ENCODE measurements at places on chromosomes 7 and 10.

- DNase-seq: no peak
These were observed 34.5 kb downstream of the NRG3 start for GRCh38 chr10:81909453-81909852.

DNA sequence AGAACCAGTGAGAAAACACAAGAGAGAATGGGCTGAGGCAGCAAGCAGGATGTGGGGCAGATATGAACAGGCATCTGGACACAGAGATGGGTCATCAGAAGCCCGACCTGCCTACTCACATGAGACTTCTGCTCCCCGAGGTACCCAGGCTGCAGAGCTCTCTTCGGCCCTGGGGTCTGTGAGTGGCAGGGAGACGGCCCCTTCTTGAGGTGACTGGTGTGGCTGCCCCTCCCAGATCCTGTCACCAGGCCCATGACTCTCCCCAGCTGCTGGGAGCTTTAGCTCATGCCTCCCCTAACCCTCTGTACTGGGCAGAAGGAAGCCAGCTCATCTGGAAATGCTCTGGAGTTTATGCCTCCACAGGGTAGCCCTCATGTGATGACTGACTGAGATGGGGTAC lies 157.6 kb upstream of the PCBD1 start:
- DNase-seq: no peak

DNA sequence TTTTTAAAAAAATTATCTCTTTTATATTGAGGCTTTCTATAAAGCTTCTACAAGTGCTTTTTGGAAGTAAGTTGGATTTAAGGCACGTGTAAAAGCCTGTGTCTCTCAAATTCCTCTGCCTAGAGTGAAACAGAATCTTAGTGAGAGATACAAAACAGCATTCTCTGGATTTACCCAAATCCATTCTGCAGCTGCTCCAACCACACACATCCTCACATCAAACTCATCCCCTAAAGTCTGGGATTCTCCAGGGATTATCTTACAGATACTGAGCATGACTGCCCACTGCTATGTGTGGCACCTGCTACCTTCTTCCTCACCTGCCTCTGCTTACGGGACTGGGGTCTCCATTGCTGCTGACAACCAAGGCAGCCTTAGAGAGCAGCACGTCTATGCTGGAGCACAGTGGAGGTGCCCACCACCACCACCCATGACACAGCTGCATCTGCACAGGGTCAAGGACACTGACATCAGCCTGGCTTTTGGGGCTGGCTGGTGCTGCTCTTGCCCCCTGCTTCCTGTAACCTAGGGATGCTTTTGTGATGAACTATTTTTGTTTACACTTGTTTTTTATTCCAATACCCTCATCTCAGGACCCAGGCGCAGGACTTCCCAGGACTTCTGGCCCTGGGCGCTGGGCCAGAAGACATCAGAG lies 139.2 kb upstream of the NAMPT start:
- no peak for DNase-seq

GRCh38 chr7:86926732-86927131 lies 132.7 kb downstream of the ELAPOR2 start:
- DNase-seq: peak; percentile 40

DNA sequence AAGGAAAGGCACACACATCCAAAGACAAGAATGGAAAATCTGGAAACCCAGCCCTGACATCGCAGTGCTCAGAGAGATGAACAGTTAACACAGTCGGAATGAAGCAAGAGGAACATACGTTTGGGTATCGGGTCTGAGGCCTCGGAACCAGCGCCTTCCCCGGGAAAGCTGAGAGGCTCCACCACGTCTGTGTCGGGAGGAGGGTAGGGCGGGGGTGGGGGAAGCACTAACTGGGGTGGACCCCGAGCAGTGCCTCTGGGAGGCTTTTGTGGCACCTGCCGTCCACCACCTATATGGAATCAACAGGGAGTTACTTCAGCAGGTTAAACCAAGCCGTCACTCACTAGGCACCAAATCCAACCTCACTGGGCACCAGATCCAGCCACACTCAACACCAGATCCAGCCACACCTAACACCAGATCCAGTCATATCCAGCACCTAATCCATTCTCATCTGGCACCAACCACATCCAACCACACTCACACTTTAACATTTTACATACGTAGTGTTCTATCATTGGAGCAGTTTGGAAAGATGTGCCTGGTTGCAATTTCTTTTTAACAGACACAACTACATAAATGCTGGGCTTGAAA lies 233.6 kb downstream of the COBL start:
- DNase-seq: no peak

GRCh38 chr7:150404805-150405583 lies 25.9 kb downstream of the ZNF775 start:
- peak; percentile 76 for DNase-seq

DNA sequence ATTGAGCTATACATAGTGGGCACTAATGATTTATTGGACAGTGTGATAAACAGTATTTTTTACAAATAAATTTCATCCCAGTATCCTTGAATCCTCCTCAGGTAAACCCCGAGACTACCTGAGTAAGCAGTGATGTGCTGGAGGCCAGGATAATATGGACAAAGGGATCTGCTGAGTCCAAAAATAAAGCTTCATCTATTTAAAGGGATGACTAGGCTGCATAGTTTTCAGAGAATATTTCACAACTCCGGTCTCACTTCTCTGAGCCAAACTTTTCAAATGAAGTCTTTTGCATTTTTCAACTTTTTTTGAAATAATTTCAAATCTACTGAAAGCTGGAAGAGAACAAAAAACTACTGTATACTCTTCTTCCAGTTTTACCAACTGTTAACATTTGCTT lies 2.5 kb downstream of the ACTR3B start:
- no peak for DNase-seq

DNA sequence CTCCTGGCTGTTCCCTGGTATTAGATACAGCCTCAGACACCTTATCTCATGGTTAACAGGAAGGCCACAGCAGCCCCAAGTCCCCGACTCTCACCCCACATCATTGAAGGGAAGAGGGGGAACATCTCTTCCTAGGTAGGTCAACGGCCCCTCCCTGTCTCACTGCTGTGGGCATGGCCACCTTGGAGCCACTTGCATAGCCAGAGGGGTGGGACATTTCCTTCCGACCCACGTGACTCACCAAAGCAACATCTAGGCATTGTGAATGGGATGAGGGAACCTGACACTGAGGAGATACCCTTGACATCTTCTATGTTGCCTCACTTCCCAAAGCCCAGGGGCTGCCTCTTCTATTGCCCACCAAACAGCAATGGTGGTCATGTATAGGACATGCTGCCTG lies 68.5 kb upstream of the GPR26 start:
- no peak for DNase-seq

GRCh38 chr7:144955422-144955821 lies 119.6 kb upstream of the TPK1 start:
- DNase-seq: no peak

- DNase-seq: no peak
These were observed 39.8 kb downstream of the SNX13 start for GRCh38 chr7:17900464-17900863.

DNA sequence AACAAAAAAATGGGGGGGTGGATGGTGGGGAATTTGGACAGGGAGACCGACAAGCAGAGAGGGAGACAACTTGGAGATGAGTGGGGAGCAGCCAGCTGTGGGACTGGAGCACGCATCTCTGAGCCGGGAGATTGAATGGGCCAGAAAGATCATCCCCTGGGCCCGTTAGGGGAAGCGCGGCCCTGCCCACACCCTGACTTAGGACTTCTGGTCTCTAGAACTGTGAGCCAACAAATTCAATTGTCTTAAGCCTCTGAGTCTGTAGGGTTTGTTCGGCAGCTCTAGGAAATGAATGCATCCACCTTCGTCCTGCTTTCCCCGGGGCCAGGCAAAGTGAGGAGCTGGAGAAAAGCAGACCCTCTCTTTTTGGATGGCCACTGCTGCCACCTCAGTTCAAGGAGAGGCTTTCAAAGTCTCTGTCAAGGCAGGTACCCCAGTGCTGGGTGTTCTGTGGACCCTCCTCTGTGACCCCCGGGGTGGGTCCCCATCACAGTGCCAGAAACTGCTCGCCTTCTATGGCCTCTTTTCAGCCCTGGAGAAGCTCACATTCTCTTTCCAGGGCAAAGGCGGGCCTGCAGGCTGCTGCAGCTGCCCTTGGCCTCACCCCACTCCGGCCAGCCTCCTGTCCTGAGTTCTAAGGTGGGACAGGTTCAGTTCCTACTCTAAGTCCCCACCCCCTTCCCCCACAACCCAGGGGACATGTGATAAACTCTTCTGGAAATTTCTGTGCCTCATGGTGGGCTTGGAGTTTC lies 423.2 kb downstream of the RPS24 start:
- DNase-seq: no peak

GRCh38 chr7:100169147-100169850 lies 882 bp upstream of the GAL3ST4 start:
- DNase-seq: no peak
